ENCODE measurements at places on chromosomes 1 and 21.

- DNase-seq: no peak
Measured at GRCh38 chr1:28441674-28442073, 64.2 kb upstream of the RCC1 start.

DNA sequence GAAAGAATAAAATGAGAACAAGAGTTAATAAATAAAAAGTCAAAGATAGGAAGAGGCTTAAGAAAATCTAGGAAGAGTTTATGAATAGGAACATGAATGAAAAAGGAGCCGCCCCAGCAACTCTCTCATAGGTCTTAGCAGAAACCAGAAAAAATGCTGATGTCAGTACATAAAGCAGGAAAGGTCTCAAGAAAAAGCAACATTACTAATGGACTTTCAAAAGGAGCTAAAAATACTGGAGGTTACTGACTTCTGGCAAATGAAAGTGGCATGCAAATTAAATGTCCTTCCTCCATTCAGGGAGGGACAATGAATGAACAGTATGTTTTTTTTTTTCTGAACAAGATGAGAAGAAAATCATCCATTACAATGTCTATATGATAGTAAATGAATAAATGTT lies 387.6 kb downstream of the BRINP2 start:
- no peak for DNase-seq

DNA sequence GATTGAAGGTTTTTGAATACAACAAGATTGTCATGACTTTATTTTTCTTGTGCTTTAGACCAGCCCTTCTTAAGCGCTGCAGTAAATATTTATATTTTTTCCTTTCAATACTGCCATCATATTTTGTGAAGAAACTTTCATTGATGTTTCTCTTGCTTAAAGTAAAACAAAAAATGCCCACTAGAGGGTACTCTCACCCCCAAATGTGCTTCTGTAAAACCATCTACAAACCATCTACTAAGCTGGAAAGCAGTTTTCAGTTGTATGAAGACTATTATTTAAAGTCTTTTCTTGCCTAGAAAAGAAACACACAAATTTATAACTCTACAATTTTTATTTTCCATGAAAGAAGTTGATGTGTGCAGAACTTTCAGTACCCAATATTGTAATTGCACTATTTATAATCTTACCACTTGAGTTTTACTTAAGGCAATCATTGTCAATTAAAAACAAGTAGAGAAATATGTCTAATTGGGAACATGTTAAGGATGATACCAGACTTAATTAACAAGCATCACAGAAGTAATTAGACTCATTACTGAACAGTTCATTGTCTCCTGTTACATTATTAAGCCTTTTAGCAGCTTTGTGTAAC lies 10.7 kb downstream of the LEPR start:
- DNase-seq: peak; percentile 10

DNA sequence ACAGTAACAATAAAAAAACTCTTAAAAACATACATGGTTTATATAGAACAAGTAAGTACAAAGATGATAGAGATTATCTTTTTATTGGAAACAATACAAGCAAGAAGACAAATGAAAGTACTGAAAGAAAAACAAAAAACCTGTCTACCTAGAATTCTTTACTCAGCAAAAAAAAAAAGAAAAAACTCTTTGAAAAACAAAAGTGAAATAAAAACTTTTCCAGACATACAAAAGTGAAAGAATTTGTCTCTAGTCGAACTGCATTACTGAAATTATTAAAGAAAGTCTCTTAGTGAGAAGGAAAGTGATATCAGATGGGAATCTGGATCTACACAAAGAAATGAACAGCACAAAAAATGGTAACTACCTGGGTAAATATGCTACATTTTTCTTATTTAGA lies 2.7 kb upstream of the HMCN1 start:
- DNase-seq: no peak

GRCh38 chr1:185608177-185608576 lies 126.0 kb upstream of the HMCN1 start:
- no peak for DNase-seq

DNA sequence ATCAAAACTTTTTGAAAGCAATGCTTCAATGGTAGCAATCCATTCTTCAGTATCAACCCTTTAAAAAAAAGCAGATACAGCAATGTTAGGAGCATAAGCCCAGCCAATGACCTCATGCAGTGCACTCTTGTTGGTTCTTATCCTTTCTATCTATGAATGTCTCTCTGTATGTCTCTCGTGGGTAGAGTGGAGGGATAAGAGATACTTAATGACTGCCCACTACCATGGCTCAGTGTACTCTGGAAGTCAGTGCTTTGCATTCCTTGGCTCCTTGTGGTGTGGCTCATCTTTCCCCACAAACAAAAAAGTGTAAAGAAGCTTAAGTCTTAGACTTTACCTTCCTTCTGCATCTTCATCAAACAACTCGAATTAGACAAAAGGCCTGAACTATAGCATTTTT lies 50.3 kb downstream of the PCSK9 start:
- no peak for DNase-seq

- DNase-seq: no peak
Measured at GRCh38 chr1:32466761-32467160, 1.9 kb downstream of the ZBTB8B start.

GRCh38 chr21:39441502-39442475 lies 3.8 kb downstream of the LCA5L start:
- no peak for DNase-seq

DNA sequence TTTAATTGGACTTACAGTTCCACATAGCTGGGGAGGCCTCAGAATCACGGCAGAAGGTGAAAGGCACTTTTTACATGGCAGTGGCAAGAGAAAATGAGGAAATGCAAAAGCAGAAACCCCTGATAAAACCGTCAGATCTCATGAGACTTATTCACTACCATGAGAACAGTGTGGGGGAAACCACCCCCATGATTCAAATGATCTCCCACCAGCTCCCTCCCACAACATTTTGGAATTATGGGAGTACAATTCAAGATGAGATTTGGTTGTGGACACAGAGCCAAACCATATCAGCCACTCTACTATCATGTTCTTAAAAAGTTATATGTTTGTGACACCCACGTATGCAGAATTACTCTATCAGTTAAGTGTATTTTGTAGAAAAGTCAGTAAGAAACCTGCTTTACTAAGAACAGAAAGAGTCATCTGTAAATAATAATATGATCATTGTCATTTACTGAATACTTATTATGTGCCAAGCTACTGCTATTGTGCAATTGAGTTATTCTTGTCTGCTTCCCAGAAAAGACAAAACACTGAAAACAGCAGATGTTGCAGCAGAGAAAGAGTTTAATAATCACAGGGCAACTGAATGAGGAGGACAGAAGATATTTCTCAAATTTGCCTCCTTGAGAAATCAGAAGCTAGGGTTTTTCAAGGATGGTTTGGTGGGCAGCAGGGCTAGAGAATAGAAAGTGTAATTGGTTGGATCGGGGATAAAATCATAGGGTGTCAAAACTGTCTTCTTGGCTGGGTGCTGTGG lies 207.7 kb upstream of the FGGY start:
- no peak for DNase-seq

DNA sequence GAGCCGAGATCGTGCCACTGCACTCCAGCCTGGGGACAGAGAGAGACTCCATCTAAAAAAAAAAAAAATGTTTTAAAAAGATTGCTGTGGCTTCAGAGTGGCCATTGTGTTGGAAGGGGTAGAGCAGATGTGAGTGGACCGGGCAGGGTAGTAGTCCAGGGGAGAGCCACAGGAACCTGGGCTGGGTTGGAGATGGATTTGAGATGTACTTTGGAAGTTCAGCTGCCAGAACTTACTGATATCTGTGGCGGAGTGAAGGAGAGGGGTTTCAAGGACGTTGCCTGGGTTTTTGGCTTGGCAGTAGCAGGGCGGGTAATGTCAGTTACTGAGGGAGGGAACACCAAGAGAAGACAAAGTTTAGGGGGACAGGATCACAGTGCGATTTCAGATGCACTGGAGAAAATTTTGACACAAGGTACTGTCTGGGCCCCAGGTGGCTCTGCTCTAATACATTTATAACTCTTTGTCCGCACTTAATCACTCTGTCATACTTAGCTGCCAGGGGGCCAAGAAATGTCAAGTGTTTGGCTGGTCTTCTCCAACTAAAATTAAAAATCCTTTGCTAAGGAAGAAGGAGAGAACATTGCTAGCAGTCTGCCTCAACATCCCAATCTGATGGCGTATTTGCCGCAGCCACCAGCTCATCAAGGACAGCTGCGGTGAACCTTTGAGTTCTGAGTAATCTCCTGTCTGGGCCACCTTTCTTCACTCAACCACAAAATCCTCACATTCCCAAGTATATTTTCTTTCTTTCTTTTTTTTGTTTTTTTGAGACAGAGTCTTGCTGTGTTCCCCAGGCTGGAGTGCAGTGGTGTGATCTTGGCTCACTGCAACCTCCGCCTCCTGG lies 9.6 kb downstream of the EPHX1 start:
- no peak for DNase-seq

DNA sequence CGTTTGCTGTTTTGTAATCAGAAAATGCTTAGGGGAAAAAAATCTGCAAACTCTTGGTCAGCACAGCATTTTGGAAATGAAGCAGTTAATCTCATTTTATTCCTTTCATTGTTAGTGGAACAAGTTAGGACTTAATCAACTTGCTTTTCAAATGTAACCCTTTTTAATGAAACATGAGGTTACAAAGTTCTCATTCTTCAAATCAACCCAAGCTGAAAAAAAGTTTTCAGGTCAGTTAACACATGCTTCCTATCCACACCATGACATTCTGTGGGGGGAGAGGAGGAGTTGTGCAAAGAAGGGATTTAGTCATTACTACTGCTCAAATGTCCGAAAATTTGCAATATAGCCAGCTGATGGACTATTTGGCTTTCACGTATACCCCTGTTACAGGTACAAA lies 283.2 kb upstream of the LYPLAL1 start:
- DNase-seq: no peak

DNA sequence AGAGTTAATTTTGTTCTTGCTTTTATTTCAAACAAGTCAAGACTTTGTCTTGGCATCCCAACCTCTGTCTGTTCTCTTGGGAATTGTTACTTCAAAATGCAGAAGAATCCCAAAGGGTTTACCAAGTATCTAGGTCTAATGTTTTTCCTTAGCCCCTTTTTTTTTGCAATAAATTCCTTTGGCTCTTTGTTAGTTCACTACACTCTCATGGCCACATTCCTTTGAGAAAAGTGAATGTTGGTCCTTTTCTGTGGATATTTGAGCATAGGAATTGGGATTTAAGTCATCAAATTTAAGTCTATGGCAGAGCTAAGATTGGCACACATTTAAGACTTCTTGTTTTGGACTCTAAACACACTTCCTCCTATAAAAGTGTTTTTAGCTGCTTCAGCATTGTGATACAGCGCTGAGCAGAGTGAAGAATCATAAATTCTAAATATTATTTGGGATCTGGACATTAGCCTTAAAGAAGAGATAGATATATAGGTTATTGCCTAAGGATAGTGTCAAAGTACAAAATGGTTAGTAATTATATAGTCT lies 1.9 kb downstream of the BTF3L4 start:
- DNase-seq: no peak

DNA sequence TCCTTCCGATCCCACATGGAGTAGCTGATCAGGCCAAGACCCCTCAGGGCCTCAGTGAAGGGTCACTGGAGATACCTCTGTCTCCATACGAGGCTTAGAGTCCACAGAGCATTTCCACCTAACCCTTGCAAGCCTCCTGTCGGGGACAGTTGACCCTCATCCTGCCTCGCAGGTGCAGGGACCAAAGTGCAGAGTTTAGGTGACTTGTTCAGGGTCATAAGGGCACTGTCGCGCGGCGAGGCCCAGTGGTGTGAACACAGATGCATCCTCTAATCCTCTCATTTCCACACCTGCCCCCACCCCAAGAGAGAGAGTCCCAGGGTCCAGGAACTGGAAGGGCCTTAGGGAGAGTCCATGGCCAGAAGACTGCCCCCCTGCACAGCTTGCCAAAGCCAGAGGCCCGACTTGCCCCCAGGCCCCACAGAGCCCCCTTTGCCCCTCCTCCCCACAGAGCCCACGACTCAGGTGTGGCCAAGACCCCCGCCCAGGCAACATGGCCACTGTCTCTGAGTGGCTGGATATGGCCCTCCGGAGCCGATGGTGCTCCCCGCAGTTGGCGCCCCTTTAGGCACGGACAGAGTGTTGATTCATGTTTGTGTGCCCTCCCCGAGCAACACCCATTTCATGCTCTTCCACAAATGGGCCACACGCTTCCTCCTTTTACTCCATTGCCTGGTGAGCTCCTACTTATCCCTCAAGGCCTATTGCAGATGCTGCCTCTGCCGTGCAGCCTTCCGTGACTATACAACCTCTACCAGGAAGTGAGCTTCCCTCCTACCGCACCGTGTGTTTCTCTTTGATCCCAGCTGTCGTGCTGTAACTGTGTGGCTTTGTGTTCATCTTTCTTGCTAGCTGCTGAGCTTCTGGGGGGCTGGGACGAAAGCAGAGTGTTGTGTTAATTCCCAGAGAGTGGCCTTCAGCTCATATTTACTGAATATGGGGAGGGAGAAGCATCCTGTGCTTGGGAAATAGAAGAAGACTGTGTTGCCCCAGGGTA lies 1.7 kb downstream of the TRPM2 start:
- no peak for DNase-seq

DNA sequence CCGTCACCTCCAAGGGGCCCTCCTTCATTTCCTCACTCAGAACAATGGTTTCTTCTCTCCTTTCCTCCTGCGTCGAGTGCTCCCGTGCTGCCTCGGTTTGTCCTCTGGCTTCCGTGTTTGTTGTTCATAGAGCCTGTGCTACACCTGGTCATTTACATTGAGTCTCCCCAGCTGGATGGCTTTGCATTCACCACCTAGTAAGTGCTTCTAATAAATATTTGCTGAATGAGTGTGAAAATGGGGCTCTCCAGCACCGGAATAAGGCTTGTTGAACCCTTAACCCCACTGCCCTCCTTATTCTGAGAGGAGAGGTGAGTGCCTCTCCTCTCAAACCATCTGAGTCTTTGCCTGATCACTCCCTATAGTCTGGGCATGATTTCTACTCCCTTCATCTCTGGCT lies 104.9 kb downstream of the CNIH3 start:
- no peak for DNase-seq

GRCh38 chr1:56215771-56216170 lies 363.6 kb downstream of the PLPP3 start:
- DNase-seq: no peak

GRCh38 chr1:98764485-98764884 lies 103.0 kb downstream of the SNX7 start:
- no peak for DNase-seq

DNA sequence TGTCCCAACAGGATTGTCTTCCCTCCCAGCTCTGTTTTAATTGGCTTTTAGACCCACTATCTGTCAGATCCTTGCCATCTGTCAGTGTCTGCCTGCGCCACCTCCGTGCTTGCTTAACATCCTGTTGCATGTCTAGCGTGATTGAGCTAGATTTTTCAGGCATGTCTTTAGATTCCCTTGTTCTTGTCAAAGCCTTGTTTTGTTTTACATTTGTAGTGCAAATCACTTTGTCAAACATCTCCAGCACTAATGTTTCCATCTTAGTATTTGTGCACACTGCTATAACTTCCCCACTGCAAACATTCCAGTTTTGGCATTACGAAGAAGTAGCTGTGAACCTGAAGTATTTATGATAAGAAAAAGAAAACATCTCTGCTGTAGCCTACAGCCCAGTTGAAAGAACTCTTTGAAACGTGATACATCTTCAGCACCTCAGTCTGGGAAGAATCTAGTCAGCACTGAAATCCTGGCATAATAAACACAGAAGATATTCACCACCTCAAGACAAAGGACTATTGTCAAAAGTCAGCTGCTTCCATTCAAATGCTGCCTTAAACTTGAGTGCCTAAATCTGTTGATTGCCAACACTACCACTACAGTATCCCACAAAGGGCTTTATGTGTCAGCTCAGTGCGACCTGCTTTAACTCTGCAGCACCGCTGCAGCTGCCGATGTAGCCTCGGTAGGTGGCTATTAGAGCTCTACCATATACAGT lies 105.0 kb downstream of the FNBP1L start:
- DNase-seq: no peak

GRCh38 chr1:235397733-235398132 lies 30.5 kb downstream of the TBCE start:
- no peak for DNase-seq

- DNase-seq: no peak
Measured at GRCh38 chr1:242827538-242827937, 303.0 kb upstream of the PLD5 start.

Data from NCI-H1436 (cell line).